ENCODE measurements at places on chromosomes 13 and 19.

DNA sequence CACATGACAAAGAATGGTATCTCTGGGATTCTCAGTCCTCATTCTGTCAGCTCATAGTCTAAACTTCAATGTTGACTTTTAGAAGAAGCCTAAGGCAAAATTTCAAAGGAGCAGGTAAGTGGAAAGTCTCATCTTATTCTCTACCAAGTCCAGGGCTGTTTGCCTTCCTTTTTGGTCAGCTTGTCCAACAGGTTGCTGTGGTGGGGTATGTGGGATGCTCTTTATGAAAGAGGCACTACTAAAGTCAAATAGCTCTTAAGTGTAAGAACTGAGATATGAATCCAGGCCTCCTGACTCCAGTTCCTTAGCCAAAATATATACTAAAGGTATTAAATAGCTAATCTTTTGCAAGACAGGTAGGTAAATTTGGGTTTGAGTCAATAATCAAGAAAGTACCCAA lies 540.6 kb upstream of the SPRY2 start:
- ATAC-seq: no peak

GRCh38 chr19:2816641-2817040 lies 3.0 kb upstream of the ZNF554 start:
- ATAC-seq: no peak

DNA sequence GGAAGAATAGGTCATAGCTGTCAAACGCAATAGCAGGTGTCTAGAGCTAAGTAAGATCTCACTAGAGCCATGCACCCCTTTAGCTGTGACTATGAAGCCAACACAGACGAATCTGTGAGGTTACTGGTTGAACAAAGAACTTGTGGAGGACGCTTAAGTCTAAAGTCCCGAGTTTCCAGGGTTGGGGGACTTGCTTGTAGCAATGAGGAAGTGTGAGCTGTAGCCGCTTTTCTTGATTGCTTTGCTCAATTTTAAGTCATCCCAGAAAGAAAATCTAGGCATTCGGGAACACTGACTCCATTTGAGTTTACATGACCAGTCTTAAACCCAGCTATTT lies 1.6 kb downstream of the GPC5 start:
- no peak for ATAC-seq

- no peak for ATAC-seq
Measured at GRCh38 chr19:7254590-7254989, 39.6 kb downstream of the INSR start.

- ATAC-seq: no peak
Measured at GRCh38 chr13:85724546-85725432, 74.4 kb downstream of the SLITRK6 start.

DNA sequence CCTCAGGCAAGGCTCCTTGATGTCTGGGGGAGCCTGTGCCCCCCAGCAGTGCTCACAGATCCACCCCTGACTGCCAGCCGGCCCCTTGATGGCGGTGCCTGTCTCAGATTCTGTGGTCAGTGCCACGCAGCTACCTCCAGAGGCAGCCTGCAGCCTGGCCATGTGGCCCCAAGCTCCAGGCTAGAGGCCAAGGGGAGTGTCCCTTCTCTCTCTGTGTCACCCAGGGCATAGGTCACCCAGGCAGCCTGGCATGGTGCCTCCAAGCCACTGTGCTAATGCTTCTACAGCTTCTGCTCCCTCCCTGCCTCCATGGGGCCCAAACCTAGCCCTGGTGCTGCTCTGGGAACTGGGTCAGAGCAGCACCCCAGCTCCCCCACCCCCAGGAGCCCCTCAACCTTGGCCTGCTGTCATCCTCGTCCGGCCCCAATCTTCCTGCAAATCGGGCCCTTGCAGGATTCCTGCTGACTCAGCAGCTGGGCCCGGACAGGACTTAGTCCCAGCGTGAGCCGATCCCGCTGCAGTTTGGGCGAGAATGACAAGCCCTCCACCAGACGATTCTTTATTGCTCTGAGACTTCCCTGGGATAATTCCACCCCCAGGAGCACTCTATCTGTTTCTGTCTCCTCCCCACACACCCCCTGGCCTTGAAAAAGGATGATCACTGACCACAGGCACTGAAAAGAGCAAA lies 2.8 kb upstream of the ARL11 start:
- no peak for ATAC-seq

DNA sequence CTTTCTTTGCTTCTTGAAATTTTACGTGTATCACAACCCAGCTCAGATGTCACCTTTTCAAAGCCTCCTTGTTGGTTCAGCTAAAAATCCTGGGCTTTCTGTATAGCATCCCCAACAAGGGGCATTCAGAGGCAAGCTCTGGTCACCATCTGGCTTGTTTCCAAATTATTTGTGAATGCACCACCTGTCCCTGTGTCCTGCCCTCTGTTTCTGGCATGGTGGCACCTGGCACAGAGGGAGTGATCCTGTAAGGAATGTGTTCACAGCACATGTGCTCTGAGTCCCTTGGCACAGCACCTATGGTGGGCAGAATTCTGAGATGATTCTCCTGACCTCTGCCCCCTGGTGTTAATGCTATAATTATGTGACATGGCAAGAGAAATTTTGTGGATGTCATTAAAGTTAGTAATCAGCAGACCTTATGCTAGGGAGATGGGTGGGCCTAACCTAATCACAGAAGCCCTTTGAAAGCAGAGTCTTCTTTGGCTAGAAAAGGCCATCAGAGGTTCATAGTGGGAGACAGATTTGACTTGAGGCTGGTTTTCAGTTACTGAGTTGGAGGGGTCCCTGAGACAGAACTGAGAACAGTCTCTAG lies 76.3 kb downstream of the ZNF429 start:
- ATAC-seq: no peak

- ATAC-seq: no peak
Measured at GRCh38 chr13:47588676-47589075, 412.4 kb downstream of the SUCLA2 start.

GRCh38 chr19:33332248-33332647 lies 29.9 kb upstream of the CEBPA start:
- ATAC-seq: no peak

DNA sequence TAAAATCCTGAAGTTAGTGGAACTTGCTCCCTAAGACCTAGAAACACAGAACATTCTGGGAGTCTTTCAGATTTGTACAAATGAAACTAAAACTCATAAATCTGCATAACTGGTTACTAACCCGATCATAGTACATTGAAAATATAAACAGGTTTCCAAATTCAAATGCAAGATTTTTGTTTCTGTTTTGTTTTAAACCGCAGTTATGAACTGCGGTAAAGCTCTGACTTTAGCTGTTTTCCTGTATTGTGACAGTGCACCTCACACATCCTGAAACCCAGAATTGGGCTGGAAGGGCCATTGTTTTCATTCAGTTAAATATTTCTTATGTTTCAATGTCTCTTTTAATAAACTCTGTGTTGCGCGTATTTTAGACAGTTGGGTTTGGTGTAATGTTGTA lies 204.7 kb downstream of the SHISA2 start:
- ATAC-seq: peak; percentile 90

- ATAC-seq: no peak
Measured at GRCh38 chr13:77339408-77339807, 12.5 kb upstream of the MYCBP2 start.

DNA sequence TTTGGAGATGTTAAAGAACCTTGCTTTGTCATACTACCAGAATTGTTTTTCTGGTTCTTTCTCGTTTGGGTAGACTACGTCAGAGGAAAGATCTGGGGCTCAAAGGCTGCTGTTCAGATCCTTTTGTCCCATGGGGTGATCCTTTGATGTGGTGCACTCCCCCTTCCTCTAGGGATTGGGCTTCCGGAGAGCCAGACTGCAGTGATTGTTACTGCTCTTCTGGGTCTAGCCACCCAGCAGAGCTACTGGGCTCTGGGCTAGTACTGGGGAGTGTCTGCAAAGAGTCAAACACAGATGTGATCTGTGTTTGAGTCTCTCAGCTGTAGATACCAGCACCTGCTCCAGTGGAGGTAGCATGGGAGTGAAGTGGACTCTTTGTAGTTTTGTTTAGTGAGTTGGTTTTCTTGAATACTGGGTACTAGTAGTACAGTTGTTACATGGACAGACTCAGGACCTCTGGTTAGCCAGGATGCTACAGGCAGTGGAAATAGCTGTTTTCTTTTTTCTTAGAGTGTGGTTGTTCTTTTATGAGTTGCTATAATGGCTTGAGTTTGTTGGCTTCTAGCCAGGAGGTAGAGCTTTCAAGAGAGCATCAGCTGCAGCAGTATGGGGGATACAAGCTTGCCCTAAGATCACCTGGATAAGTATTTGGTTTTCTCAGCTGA lies 34.4 kb downstream of the DNAJC15 start:
- peak; percentile 34 for ATAC-seq

- ATAC-seq: no peak
Measured at GRCh38 chr19:31015778-31016177, 333.5 kb downstream of the TSHZ3 start.

- peak; percentile 71 for ATAC-seq
Measured at GRCh38 chr19:11446652-11447301, 11.3 kb downstream of the PRKCSH start.

DNA sequence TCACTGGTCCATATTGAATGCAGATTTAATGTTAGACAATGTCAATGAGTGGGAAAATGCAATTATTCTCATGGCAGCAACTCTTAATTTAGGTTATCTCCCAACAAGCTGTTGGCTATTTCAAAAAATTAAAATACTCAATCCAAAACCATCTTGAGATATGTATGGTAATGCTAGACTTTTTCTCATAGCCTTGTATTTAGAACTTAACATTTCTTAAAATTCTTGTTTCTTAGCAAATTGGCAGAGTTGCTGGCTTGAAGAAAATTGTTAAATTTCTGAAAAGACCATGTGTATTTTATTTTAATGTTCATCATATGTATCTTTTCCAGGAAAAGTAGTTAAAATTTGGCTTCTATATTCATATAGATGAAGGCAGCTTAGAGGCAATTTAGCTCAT lies 1355.1 kb downstream of the PCDH9 start:
- ATAC-seq: no peak

Data from activated T-helper 17 cell treated with anti-CD3 and anti-CD28 coated beads, Interleukin-2, amount 50 U/mL, for 72 hours (primary cell).